ENCODE measurements at places on chromosomes 4 and X.

DNA sequence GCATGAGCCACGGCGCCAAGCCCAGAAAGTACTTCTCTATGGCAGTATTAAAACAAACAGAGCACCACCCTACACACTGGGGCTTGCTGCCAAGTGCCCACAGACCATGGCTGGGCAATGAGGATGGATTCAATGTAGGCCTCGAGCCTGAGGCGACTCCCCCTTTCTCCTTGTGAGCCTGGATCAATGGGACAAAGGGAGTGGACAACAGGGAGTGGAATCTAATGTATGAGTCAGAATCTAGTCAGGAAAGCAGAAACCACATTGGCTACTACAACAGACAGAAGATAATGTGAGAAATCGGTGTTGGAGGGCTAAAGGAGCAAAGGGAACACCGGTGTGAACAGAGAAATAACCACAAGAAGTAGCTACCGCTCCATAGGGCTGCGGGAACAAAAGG is 37.7 kb upstream of the OCIAD2 start:
- DNase-seq = no peak

DNA sequence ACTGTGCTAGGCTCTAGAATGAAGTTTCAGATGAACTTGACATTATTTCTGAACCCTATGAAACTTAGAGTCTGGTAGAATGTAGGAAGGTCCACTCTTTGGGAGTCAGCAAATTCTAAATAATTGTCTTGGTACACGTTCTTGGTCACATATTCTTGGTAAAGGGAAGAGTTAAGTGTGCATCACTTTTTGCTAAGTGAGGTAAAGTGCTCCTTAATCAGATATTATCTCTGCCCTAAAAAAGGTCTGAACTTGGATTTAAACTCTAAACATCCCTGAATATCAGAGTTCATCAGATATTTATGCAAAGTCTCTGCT is 7.2 kb downstream of the OCIAD2 start:
- DNase-seq = no peak

DNA sequence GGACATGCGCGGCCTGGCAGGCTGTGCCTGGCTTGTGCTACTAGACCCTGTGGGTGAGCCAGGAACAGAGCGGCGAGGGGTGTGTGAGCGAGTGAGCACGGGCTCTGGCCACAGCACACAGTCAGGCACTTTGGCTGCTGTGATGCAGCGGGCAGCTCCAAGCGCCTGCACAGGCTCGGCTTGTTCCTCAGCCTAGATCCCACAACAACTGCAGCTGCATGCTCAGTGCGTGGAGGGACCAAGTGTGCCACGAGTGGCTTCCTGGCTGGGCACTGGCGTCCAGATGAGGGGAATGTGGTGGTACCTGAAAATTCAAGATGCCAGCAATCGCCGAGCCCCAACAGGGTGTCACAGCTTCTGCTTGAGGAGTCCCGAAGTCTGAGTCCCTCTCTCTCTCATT is 1056.6 kb downstream of the RAPGEF2 start:
- DNase-seq = no peak

- no peak for DNase-seq
These were observed 7.7 kb upstream of the GABRE start for GRCh38 chrX:151982222-151982621.

DNA sequence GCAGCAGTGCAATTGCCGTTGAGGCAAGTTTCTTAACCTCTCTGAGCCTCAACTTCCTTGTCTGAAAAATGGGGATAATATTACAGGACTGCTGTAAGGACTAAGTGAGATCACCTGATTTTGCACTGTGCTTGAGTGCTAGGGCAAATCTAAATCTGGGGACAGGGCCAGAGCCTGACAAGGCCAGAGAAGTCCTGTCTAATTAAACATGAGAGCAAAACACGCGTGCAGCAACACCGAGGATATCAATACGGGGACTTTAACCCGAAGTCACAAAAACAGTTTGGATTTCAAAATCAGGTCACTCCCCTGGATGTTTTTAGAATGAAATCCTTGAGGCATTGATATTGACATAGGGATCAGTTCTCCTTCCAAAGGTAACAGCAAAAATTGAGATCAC is 5.7 kb upstream of the GJB1 start:
- no peak for DNase-seq

GRCh38 chr4:37981844-37982720 is 21.9 kb downstream of the PTTG2 start:
- no peak for DNase-seq

DNA sequence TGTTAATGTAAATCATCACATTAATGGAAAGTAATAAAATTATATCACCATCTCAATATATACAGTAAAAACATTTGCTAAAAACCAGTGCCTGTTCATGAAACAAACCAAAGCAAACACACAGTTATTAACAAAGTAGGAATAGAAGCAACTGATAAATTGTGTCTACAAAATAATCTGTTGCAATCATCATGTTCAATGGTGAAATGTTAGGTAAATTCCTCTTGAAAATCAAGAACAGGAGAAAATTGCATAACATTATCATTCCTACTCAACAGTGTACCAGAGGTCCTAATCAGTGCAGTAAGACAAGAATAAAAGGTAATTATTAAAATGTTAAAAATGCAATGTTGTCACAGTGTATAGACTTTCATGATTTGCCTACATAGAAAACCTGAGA is 252.3 kb downstream of the TEX13A start:
- DNase-seq = no peak

GRCh38 chr4:635851-636627 is 10.7 kb downstream of the PDE6B start:
- DNase-seq = no peak

DNA sequence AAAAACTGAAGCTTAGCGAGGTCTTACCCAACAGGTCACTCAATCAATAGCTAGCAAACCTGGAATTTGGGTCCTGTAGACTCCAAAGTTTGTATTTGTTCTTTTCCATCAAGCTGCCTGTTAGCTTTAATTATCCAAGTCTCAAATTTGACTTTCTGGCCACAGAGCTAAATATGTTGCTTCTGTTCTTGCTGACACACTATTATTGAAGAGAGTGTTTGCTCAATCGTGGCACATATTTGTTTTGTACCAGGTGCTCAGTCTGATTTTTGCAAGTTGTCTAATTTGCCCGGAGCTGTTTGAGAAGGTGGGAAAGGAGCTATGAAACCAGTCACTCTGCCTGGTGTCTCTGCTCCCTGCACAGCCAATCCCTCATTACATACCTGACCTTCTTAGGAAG is 41.7 kb upstream of the FRMD7 start:
- no peak for DNase-seq

GRCh38 chr4:25888781-25889180 is 25.2 kb upstream of the SMIM20 start:
- DNase-seq = no peak

- DNase-seq = no peak
These were observed 200.2 kb upstream of the FAM241A start for GRCh38 chr4:111945014-111945413.

GRCh38 chrX:118570209-118570608 is 74.6 kb downstream of the DOCK11 start:
- DNase-seq = no peak

DNA sequence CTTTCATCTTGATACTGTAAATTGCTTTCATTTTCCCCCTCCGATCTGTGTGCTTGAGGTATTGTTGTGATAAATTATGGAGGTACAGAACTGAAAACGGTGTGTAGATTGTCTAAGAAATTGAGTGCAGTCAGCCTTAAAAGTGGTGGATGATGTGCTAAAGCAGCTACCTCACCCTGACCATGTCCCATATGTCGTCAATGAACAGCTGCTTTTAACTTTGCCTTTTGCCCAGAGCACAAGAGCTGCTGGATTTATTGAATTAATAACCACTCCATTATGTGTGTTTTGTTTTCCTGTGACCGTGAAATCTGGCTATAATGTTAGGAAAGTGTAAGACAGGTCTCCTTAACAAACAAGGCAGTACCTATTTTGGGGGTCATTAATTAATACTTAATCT is 581.9 kb upstream of the PITX2 start:
- DNase-seq = no peak

DNA sequence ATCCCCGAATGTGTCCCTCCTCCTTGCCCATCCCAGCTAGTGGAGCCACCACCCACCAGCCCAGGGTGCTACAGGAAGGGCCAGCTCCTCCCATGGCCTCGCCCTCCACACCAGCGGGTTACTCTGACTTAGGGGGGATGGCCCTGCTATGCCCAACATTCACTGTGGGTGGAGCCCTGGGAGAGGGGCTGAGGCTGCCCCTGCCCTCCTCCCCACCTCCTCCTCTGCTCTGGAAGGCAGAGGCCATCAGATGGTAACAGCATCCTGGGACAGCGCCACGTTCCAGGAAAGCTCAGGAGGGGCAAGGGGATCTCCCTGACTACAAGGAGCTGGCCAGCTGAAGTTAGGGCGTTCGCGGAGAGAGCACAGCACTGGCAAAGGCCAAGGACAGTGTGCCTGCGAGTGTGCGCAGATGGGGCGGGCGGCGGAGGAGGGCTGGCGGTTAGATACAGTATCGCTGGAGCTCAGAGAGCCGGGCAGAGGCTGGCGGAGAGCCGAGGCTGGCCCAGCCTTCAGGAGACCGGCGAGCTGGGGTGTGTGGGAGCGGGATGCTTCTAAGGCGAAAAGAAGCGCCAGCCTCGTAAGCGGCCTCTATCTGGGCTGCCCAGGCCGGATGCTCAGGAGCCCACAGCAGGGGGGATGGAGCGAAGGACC is 1.5 kb downstream of the JAKMIP1 start:
- no peak for DNase-seq

DNA sequence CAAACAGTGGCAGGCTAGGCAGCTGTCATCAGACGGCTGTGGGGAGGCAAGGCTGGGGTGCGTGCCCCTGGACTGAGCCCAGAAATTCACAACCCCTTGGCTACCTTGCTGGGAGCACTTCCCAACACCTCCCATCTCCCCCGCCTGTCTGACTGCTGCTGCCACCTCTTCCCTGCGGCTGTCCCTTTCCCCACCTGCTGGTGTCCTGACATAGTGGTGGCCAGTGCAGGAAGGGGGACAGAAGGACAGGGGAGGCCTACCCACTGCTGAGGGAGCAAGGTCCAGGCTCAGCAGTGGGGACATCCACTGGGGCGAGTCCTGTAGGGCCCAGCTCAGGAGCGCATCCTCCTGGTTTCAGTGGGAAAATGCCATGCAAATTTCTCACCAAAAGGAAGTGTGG is 3.4 kb downstream of the ABCD1 start:
- no peak for DNase-seq

DNA sequence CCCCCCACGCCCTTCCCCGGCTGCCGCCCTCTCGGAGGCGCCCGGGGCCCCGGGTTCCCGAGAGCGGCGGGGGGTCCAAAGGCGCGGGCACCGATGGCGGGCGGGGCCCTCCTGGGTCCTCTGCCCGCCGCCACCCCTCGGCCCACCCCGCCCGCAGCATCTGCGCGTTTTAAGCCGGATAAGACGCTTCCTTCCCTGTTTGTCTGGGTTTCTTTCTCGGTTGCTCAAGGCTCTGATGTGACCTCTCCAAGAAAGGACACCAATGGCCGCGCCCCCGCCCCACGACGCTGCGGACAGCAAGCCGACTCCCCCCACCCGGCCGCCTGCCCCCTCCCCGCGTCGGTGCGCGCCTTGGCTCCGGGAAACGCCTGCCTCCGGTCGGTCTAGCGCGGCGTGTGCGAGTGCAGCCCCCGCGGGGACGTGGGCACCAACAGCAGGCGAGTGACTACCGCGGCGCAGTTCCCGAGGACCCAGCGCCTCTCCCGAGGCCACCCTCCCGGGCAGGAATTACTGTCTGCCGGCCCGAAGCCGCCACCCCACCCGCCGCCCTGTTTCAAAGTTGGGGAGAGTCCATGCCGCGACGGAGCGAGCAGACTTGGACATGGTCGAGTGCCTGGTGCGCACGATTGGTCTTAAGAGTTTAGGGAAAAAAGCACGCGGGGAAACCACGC is 21.1 kb upstream of the HMX1 start:
- DNase-seq = no peak

DNA sequence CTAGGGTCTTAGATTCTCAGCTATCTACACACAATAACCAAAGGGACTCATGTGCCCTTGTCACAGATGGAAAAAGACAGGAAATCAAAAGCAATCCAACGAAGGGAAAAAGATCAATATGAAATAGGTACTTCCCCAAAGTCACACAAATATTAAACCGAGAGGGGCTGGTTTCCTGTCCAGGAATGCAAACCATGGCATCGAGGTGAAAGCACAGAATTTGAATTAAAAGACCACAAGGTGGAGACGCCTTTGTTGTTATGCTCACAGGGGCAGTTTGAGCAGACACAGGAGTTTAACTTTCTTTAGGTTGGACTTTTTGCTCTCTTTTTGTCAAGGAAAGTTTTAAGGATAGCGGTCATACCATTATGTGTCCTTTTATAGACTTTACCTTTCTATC is 14.3 kb downstream of the H2BW1 start:
- no peak for DNase-seq

GRCh38 chrX:136063340-136064079 is 78.3 kb downstream of the SLC9A6 start:
- no peak for DNase-seq

GRCh38 chrX:100850317-100850716 is 23.8 kb downstream of the NOX1 start:
- no peak for DNase-seq

DNA sequence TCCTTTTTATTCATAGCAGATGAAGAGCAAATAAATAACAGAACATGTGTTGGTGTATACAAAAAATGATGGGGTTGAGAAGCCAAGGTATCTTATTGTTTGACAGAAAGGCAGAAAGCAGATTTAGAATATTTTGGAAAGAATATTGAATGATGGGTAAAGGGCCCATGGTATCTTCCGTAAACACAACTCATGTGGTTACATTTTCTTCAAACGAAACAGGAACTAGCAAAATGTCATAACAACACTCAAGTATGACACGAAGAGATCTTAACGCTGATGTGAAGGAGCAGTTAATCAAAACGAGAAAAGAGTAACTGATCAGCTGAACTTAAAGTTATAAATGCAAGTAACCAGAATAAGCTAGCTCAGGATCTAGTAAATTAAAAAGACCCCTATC is 195.7 kb upstream of the GK2 start:
- DNase-seq = no peak

DNA sequence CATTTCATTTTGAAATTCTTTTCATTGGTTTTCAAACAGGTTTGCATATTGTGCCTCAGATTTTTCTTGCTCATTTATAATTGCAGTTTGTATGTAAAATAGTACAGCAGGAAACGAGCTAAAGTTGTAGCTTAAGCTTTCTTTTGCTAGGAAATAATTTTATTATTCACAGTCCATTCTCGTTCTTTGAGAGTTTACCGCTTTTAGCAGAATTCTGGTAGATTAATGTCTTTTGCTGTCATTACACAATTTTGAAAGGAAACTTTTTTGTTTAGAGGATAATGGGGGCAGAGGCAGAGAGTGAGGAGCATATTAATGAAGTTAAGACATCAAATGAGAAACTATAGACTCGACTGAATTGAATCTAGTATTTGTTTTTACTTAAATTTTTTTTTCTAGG is 10.5 kb downstream of the LSM6 start:
- DNase-seq = no peak

GRCh38 chrX:13903405-13903804 is 86.5 kb upstream of the GPM6B start:
- no peak for DNase-seq

- no peak for DNase-seq
These were observed 1.1 kb upstream of the NXT2 start for GRCh38 chrX:109535578-109535977.

DNA sequence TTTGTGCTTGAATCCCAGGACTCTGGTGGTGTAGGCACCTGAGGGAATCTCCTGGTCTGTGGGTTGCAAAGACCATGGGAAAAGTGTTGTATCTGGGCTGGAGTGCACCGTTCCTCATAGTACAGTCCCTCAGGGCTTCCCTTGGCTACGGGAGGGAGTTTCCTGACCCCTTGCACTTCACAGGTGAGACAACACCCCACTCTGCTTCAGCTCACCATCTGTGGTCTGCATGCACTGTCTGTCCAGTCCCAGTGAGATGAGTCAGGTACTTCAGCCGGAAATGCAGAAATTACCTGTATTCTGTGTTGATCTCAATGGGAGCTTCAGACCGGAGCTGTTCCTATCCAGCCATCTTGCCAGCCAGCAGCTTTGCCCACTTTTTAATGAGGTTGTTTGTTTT is 353.0 kb upstream of the IRS4 start:
- DNase-seq = no peak

Data from muscle of back (tissue), 13 donors.